ENCODE measurements at places on chromosomes 6 and 20.

- no peak for DNase-seq
Observed at GRCh38 chr20:7193681-7194080, 426.2 kb downstream of the BMP2 start.

DNA sequence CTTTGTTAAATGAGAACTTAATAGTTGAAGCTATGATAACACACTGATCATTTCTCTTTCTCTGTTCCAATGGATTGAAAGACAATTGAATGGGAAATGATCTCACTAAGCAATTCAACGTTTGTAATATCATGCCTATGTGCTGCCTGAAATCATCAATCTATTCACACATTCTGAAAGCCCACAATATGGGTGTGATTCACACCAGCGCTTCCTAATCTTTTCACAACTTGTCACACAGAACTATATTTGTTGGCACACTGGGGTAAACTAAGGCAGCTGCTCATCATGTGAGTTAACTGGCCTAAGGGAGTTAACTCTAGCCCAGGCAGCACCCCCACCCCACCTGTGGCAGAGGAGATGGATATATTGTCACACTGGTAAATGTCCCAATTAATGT, 37.1 kb upstream of the UTRN start:
- DNase-seq, result no peak

GRCh38 chr6:9515633-9516606, 899.0 kb downstream of the TFAP2A start:
- DNase-seq, result peak; percentile 30

- DNase-seq, result no peak
Observed at GRCh38 chr20:44805979-44806620, 4.2 kb downstream of the RIMS4 start.

DNA sequence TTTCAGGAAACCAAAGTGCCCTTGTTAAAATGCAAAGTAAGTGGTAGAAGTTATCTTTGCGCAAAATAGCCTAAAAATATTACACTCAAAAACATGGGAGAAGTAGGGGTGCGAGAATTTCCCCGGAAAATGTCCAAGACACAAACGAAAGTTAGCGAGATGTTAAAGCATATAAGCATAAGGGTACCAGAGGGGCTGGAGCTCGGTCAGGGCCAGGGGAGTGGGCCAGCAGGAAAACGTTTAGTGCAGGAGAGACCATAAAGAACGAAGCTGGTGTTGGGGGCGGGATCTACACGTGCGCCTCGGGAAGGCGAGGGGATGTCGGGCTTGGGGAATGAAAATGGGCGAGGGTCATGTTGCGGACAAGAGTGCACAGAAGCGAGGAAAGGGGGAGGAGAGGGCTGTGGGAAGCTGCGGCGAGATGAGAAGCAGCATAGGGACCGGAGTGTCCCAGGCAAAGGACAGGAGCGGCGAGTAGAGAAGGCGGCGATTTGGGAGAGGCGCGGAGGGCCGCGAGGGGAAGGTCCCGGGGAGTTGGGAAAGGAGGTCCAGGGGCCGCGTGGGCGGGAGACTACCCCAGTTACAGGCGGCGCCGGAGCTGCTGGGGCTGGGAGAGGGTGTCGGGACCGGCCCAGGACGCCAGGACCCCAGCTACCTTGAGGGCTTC, 600 bp downstream of the XPO5 start:
- DNase-seq, result no peak

DNA sequence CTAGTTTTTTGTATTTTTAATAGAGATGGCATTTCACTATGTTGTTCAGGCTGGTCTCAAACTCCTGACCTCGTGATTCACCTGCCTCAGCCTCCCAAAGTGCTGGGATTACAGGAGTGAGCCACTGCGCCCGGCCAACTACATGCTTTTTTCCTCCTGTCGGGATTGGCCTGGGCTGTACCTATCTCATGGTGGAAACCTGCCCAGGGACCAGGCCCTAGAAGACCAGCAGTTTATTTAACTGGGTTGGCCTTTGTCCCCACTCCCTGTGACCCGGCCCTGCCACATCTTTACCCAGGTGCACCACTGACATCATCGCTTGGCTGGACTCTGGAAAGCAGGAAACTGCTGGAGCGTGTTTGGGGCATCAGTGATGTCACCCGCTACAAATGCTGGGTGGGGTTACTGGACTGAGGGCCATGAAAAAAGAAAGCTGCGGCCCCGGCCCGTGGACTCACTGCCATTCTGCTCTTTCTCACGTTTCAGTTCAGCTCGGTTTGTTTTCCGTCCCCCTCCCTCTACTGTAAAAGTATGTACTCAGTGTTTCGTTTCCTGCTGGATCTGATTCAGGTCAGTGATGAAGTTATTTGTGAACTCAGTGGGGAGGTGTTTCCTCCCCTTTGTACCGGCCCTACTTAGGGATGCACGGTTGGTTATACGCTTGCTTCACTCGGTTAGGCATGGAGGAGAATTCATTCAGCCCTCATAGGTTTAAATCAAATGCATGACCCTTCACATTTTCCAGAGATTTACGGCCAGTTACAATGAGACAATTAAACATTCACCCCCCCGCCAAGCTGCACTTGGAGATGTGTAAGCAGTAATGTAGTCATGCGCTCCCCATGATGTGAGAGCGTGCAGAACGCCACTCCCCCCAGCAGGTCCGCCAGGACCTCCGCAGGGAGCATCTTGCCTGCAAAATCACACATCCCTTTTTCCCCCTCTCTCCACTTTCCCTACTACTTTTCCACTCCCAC, 179.3 kb downstream of the MTHFD1L start:
- peak; percentile 58 for DNase-seq

DNA sequence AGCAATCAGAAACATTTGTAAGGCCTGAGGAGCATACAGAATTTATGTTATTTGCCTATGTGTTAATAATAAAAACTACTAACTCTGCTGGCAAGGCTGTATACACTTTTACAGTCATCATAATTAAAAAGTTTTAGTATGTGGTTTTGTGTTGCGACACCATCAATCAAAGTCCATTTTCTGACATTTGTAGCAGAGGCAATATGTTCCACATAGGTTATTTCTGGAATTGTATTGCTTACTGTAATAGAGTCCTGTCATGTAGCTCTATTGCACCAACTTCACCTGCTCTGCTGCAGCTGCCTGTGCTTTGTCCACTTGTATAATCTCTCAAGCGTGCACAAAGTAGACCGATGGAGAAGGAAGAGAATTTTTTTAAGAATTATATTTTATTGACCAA, 501.8 kb downstream of the HACE1 start:
- no peak for DNase-seq

GRCh38 chr6:113095841-113096240, 748.7 kb downstream of the RFPL4B start:
- DNase-seq, result no peak

DNA sequence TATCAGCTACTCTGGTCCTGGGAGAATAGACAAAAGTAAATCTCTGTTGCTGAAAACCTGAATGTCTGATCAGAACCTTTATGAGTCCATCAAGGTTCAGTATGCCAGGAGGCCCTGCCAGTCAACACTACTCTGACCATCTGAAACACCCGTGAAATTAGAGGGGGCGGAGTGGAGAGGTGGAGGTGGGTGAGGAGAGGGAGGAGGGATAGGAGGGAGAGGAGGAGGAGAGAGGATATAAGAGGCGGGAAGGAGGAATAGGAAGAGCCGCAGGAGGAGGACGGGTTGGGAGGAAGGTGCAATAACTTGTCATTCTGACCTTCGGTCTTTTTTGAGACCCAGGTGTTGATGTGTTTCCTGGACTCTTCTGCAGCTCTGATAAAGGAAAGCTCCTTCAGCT, 8.0 kb downstream of the SERPINB9 start:
- DNase-seq, result no peak

GRCh38 chr6:120395330-120395729, 939.0 kb downstream of the TBC1D32 start:
- no peak for DNase-seq
